GM12891 (cell line): ENCODE measurements at places on chromosomes 2 and 18.

- DNase-seq = no peak
These were observed 35.7 kb downstream of the NOL10 start for GRCh38 chr2:10654069-10654468.

DNA sequence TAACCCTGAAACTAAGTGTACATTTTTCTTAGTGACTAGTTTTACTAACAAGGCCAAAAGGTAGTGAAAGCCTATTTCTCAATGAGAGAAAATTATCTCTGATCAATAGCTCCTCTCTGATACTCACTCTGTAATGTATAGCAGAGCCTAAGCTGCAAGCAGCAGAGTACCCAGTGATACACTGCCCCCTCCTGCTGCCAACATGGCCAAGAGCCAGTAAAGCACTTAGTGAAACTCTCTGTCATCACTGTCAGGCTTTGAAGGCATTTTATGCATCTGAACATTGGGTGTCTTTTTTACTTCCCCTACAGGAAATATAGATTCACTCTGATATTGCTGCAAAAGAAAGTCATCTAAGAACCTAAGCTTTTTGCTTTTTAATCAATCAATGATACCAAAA lies 784.1 kb upstream of the CDH7 start:
- no peak for DNase-seq

DNA sequence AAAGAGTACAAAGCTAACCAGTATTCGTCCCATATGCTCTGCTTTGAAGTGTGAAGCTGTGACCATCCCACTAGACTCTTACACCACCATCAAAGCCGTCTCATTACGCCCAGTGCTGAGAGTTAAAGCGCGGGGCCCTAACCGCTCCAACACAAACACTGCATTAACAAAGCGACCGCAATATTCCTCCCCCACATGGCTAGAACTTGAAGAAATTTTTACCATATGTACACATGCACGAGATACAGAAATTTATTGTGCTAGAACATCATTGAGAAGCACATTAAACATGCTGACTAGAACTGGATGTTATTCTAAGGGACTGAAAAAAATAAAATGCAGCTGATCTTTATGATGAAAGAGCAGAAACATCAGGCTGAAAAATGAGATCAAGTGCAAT lies 20.5 kb downstream of the FTCDNL1 start:
- no peak for DNase-seq

GRCh38 chr2:32007121-32007391 lies 3.8 kb downstream of the MEMO1 start:
- DNase-seq = no peak

DNA sequence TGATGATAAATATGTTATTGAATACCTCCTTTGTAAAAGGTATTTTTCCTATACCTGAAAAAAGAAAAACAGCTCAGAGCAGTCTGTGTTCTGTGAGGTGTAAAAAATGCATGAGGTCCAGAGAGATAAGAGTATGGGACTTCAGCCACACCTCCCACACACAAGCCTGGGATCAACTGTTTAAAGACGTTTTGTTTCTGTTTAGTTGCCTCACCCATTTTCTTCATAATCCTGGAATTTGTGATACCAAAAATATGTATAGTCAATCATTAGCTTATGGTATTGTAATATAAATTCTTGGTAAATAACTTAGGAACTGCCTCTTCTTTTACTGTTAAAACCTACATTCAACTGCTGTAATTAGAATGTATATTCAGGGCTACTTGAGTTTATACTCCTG lies 1322.9 kb upstream of the TMEFF2 start:
- no peak for DNase-seq

DNA sequence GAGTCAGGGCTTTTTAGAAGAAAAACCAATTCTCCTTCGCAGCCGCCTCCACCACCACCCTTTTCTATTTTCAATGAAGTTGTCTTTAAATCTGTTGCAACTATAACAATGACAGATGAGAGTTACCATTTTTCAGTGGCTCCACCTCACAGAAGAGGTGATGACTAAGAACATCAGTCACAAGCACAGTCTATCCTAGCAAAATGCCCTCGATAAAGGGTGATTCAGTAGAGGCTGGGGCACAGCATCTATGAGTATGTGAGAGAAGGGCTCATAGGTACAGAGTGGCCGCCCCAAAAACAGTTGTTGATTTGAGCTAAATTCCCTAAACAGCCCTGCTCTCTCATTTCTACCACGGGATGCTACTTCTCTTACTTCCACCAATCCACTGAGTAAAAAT lies 310.8 kb upstream of the MGAT5 start:
- no peak for DNase-seq

GRCh38 chr2:74573747-74574562 lies 19.4 kb downstream of the DOK1 start:
- DNase-seq = no peak

GRCh38 chr18:51503351-51503750 lies 305.9 kb upstream of the MEX3C start:
- no peak for DNase-seq

- DNase-seq = no peak
These were observed 81.2 kb downstream of the PLCL1 start for GRCh38 chr2:197885587-197885986.

DNA sequence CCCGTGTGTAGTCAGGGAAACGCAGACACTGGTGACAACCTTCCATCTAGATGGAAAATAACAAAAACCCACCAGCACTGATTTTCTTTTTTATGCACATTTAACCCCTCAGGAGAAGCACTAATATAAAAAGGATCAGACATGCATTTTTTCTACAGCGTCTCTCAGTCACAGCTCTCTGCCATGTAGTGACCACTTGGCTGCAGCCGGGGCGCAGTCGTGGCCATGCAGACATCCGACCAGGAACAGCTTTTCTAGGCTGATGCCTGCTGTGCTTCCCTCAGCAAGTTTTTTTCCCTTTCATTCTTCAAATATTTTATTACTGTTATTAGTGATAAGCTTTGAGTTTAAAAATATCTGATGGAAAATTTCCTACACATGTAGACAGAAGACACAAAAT lies 63.3 kb downstream of the MERTK start:
- no peak for DNase-seq

GRCh38 chr2:128273469-128274081 lies 45.1 kb downstream of the HS6ST1 start:
- no peak for DNase-seq
